ENCODE measurements at places on chromosomes 11 and 22. TPM values are rescaled to one million over a fixed set of nuclear protein-coding genes. Genes with fewer than 3 reads are reported as not detected.

DNA sequence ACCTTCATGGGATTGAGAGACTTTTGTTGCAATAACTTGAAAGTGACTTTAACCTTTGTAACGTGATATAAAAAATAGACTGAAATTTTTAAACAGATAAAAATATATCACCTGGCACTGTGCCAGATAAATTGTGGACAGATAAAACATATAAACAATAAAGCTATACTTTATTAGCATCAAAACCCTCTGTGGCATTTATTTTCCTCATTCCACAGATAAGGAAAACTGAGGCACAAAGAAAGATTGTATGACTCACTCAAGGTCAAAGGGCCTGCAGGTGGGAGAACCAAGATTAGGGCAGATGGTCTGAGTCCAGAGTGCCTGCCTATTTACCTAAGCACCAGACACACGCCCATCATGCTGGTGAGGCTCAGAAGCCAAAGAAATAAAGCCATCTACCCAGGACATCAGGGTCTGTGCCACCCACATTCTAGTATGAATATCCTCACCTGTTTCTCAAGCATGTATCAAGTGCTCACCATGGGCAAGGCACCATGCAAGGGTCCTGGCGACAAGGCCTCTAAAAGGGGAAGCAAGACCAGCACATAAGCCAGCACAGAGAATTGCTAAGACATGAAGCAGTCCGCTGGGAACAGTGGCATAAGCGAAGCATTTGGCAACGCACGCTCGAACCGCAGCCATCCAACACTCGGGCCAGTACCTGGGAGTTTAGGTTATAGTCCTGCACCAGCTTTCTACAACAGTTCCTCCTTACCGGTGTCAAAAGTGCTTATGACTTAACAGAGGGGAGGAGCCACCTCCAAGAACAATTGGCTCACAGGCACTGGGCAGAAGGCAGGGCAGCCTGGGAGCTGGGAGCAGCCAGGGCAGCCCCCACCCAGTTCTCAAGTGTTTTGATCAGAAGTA lies 17.6 kb downstream of the MYH9 start:
- DNase-seq, result peak; percentile 70

- DNase-seq, result no peak
Observed at GRCh38 chr11:123082977-123083376, 21.0 kb upstream of the HSPA8 start.

GRCh38 chr11:106621484-106621883 lies 396.8 kb downstream of the GUCY1A2 start:
- DNase-seq, result no peak

DNA sequence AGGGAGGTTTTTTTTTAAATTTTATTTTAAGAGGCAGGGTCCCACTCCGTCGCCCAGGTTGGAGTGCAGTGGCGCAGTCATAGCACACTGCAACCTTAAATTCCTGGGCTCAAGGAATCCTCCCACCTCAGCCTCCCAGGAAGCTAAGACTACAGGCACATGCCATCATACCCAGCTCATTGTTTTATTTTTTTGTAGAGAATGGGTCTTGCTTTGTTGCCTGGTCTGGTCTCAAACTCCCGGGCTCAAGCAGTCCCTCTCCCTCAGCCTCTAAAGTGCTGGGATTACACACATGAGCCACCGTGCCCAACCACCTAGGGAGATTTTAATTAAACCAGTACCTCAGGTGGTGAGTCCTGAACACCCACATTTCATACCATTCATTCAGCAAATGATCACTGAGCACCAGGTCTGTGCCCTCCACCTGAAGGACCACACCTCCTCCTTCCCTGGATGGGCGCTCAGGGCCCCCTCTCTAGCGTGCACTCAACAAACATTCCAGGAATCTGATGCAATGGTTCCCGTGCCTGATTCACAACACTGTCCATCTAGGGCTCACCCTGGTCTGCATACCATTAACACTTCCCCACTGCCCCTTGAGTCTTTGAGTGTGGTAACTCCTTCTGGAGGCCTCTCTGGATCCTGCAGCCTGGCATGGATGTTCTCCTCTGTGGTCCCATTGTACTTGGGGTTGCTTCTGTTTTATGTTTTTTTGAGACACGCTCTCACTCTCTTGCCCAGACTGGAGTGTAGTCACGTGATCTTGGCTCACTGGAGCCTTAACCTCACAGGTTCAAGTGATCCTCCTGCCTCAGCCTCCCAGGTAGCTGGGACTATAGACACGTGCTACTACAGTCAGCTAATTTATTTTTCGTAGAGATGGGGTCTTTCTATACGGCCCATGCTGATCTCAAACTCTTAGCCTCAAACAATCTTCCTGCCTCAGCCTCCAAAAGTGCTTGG lies 9.6 kb upstream of the MYH9 start:
- DNase-seq, result no peak

GRCh38 chr11:9756461-9756860 lies 92.6 kb downstream of the SWAP70 start:
- no peak for DNase-seq

Gene TBC1D10A
- 10.2 TPM for total RNA-seq

Gene CD248
- total RNA-seq, result 0.62 TPM

Gene FBLN1
- 84.3 TPM for total RNA-seq

Data from neural progenitor cell (in vitro differentiated cells).